Iris pigment epithelial cell (primary cell): ENCODE measurements at places on chromosomes 16 and 17.

GRCh38 chr16:80664786-80665185 is 124.0 kb downstream of the DYNLRB2 start:
- DNase-seq, result no peak

DNA sequence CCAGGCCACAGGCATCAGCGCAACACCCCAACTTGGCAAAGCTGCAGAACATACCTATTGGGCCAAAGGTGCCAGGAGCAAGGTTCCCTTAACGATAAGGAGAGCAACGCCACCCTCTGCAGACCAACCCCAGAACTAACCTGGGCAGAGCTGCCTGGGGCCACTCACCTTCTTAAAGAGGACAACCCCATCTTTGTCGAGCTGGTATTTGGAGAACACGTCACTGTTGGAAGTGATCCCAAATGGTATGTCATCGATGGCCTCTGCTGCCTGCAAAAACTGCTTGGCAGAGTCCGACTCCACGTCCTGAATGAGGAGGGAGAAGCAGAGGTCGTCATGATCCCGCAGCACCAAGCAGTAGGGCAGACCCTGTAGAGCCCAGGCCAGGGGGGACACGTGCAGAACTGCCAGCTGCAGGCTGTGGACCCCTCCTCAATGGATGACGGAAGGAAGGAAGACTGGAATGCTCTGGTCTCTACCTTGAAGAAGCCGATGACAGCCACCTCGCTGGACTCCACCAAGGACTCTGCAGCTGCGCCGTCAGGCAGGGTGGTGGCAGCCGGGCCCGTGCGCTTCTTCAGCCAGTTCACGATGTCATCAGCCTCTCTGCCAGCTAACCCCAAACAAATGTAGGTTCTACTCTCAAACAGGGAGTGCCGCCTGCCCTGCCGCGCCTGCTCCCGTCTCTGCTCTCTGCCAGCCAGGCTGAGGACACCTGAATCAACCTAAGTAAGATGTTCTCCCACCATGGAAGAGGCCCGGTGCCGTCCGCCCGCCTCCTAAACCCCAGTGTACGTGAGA is 5.2 kb downstream of the P4HB start:
- DNase-seq, result no peak

- DNase-seq, result peak; percentile 29
These were observed 102.1 kb upstream of the SIAH1 start for GRCh38 chr16:48487287-48487686.

DNA sequence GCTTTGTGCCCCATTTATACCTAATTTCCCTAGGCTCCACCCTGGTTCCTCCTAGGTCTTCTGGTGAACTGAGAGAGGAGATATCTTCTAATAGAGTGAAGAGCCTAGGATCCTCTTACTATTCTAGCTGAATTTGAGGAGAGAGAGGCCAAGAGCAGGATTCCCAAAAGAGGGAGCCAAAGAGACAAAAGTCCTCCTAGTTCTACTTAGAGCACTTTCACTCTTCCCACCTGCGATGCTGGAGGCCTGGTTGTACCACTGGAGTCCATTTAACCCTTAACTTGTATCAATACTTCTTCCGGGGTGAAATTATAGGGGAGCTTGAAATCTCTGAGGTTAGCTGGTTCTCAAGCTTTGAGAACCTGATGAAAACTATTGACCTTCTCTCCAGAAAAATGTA is 3.4 kb upstream of the SSH2 start:
- DNase-seq, result peak; percentile 17

GRCh38 chr16:82175627-82176026 is 5.6 kb upstream of the MPHOSPH6 start:
- no peak for DNase-seq

DNA sequence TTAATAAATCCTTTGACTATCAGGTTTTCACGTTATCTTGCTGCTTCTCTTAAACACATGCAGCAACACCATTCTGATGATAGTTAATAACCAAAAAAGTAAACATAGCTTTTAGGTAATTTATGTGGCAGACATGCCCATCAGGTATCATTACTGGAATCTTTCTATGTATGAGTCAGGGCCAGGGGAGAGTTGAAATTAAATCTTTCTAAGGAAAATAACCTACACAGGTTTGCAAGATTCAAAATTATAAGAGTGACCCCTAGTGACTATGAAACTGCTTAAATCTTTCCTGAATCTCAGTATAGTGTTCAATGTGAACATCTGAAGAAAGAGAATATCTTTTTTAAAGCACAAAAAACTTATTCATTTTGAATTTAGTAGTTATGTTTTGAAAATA is 666.6 kb downstream of the CDH11 start:
- DNase-seq, result peak; percentile 28

DNA sequence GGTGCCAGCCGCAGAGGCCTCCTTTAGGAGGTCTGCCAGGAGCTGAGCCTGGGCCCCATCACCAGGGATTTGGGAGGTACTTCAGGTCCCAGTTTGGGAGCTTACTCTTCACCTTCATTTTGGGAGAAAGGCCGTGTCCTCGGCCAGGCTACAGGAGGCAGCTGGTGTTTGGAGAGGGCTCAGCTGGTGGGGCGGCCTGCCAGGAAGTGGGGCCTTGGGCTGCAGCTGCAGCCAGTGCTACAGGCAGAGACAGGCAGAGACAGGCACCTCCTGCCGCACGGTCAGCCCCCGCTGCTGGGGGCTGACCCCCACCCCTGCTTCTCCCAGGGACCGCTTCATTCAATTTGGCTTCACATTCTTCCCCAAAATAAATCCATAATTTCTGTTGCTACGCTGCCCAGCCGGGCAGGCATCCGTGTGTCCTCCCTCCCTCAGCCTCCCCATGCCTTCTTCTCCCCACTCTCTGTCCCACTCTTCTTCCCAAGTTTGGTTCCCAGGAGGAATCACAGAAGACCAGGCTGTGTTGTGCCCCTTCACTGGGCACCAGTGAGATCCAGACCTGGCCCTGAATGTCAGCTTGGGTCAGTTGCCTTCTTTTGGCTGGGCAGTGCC is 6.1 kb downstream of the TMEM235 start:
- no peak for DNase-seq

DNA sequence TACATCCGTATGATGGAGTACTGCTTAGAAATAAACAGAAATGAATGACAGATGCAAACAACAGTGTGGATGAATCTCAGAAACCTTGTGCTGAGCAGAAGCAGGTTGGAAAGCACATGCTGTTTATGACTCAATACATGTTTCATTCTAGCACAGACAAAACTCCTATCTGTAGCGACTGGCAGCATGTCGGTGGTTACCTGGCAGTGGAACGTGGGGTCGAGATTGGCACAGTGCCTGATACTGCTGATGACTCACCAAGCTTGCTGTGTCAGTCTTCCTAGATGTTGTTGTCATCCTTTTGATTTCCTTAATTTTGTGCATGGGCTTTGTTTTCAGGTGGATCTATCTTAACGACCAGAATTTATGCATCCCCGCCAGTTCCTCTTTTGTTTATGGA is 62.1 kb downstream of the GAN start:
- DNase-seq, result peak; percentile 47

GRCh38 chr17:1606352-1606985 is 22.2 kb downstream of the SLC43A2 start:
- no peak for DNase-seq

- peak; percentile 94 for DNase-seq
These were observed at the start of the genes PRMT7 and SLC7A6OS for GRCh38 chr16:68310774-68311511. Gene PRMT7, plus strand, starts transcription at chr16:68311019. Its CDS starts 4,961 bp downstream, at chr16:68315980. Gene SLC7A6OS, minus strand, starts transcription at chr16:68310946. Its CDS starts 20 bp downstream, at chr16:68310926.

DNA sequence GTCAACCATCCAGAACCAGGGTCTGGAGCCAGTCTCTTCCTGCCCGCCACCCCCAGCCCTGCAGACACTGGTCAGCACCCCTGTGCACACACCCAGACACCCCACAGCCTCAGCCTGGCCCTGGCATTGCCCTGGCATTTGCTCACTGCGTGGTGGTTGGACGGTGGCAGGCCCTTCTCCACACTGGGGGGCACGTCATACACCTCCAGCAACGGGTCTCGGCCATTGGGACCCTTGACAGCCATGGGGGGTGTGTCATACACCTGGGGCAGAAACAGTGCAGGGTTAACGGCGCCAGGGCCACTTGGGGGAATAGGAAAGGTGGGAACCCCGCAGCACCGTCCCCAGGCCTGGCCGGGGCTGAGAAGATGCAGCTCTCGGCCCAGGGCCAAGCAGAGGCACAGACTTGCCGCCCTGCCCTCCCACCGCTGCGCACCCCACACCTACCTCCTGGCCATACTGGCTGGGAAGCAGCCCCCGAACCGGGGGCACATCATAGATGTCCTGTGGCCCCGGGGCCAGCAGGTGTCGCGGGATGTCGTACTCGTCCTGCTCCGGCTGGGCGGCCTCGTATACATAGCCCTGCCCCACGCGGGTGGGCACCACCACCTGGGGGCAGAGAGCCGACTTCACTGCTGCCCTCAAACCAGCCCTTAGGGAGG is 14.6 kb downstream of the BCAR1 start:
- DNase-seq, result no peak
